ENCODE measurements at places on chromosomes 5 and 9.

- DNase-seq, result peak; percentile 42
These were observed 118.1 kb downstream of the NUDT12 start for GRCh38 chr5:103444333-103445038.

GRCh38 chr9:105515811-105516413, 42.0 kb upstream of the FKTN start:
- DNase-seq, result no peak

- peak; percentile 80 for DNase-seq
These were observed 66.4 kb downstream of the MACROH2A1 start for GRCh38 chr5:135332519-135333150.

GRCh38 chr5:95840956-95841705, 18.6 kb upstream of the GLRX start:
- no peak for DNase-seq

GRCh38 chr9:91900797-91901177, 49.2 kb downstream of the ROR2 start:
- DNase-seq, result no peak

GRCh38 chr9:126777733-126778132, 27.1 kb upstream of the ZBTB43 start:
- no peak for DNase-seq

DNA sequence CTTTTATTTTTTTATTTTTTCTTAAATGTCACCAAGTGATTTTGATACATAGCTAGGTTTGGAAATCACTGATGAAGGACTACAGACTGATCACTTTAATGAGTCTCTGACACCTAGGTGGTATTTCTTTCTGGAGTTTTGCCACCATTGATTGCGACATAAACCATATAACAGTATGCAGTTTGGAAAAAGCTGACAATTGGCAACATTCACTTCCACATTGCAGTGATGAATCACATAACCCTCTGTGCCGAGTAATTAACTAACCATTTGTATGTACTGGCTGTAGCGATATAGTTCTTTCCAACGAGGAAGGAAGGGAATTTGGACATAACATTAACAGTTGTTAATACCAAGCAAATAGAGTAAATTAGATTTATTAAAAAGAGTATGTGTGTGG, 222.9 kb upstream of the EFNA5 start:
- DNase-seq, result no peak

DNA sequence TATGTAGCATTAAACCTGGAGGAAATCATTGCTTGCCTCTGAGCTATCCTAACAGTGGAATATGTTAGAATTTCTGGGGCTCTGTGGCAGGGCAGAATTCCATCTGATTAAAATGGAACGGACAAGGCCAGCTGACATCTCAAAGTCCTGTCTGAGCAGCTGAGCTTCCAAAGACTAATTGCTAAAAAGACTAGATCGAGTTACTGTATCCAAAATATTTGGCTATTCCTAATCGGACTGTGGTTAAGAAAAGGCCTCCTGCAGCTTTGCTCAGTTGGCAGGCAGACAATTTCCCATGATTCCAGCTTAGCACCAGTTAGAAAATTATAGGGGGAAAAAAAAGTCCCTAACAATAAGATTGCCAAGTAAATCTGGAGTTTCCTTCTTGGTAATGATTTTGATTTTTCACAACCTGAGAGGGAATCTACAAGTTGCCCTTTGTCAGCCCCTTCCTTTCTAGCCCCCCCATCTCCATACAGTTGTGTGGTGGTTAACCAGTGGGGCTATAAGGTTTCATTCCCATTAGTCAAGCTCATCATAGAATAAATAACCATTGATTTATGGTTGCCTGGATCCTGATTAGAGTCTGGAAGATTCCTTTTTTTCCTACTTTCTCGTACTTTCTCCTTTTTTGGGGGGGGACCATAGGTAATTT, 26.4 kb downstream of the PTGR1 start:
- no peak for DNase-seq

- no peak for DNase-seq
These were observed 7.0 kb upstream of the GOLGA1 start for GRCh38 chr9:124947727-124948391.

GRCh38 chr5:13749766-13750165, 194.7 kb downstream of the DNAH5 start:
- DNase-seq, result no peak

GRCh38 chr5:71932131-71932654, 175.1 kb upstream of the MAP1B start:
- no peak for DNase-seq

DNA sequence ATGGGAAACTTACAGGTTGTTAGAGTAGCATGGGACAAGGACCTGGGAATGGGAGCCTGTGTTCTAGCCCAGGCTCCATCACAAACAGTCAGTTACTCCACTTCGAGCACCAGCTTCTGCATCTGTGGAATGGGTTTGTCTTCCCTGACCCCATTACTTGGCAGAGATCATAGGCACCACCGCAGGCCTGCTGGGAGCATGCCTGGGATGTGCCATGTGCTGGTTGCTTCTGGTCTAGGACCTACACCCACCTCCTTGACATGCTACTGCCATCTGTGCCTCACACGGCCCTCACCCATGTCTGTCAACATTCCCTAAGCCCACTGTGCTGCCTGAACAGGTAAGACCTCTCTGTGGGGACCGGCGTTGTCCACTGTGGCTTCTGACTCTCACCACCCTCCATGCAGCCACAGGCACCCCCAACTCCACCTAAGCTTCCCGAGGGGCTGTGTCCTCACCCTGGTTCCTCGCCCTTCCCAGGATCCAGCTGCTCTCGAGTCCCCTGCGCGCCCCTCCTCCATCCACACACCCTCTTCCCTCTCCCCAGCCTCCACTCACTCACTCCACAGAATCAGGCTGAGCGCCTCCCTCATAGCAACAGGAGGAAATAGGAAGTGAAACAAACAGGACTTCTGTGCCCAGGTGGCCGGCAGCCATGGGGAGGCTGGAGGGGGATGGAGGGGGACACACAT, 85.9 kb upstream of the FAM120A start:
- DNase-seq, result no peak

DNA sequence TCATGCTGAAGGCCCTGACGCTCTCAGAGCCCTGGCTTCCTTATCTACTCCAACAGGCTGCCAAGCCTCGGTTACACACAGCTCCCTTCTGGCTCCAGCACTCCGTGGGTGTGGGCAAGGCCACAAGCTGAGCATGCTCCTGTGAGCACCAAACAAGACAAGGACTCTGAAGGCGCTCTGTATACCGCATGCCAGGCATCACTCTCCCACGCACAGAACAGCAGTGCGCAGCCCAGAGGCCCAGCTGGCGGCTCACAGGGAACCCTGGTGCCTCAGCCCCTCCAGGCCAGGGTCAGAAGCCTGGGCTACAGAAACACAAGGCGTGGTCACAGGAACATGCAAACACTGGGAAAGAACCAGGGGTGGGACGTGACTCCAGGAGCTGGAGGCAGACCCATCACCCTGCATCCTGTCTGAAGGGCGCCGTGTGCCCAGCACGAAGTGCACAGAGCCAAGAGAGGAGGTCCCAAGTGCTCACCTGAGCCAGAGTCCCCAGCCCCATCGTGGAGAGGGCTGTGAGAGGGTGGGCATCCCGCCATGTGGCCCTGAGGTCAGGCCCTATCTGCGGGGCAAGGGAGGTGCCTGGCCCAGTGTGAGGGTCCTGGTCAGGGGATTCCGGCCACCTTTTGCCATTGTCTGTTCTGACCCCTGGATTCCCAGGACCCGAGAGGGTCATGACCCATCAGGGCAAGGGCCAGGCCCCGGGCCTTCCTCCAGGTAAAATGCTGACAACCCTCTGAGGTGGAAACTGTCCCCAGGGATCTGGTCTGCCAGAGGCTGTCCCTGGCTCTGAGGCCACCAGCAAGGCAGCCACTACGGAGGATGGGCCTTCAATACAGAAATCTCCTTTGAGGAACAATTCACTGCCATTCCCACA, 54.7 kb downstream of the COL23A1 start:
- peak; percentile 69 for DNase-seq

DNA sequence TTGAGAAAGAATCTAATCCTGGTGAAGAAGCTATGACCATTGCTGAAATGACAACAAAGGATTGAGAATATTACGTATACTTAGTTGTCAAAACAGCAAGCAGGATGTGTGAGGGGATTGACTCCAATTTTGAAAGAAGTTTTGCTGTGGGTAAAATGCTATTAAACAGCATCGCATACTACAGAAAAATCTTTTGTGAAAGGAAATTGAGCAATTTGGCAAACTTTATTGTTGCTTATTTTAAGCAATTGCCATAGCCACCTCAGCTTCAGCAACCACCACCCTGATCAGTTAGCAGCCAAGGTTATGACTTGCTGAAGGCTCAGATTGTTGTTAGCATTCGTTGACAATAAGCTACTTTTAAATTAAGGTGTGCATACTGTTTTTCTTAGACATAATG, 22.5 kb upstream of the ARL14EPL start:
- no peak for DNase-seq

GRCh38 chr9:87135074-87135473, 187.8 kb upstream of the GAS1 start:
- no peak for DNase-seq

DNA sequence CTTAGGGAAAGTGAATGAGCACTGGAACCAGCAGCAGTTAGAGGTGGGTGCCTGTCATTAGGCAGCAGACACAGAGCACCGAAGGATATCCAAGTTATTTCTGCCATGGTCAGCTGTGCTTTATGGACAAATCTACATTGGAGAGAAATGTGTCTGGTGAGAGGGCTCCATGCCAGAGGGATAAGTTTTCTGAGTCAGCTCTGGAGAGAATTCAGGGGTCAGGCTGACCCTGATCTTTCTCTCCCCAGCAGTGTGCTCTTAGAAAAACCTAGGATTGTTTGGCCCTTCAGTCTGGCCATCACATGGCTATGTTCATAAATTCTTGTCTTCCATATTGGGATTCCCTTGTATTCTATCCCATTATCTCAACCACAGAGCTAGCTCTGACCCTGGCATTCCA, 8.9 kb upstream of the IL17B start:
- DNase-seq, result no peak

All from Kasumi-1 (cell line).